Right kidney (tissue), 9 donors: ENCODE measurements at places on chromosomes 11 and 22.

DNA sequence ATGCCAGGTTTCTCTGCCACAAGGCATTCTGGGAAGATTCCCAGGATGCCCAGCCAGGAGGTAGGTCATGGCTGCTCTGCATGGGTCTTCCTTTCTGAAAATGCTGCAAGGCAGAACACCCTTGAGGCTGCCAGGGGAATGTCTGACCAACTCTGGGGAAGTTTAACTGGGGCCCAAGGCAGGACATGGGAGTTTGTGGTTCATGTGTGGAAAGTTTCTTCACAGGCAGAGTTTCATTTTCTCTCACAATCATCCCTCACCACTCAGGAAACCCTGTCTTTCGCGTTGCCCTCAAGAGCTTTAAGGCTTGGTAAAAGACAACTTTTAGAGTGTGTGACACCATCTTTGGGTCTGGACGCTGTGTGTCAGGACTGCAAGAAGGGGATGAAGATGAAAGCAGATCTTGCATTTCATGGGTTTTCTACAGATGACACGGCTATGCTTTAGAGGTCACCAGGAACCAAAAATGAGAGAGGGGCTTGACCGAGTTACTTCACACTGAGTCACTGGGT lies 133.5 kb downstream of the CD44 start:
- no peak for DNase-seq

GRCh38 chr22:41009222-41009948 lies 58.2 kb downstream of the RBX1 start:
- DNase-seq, result no peak

DNA sequence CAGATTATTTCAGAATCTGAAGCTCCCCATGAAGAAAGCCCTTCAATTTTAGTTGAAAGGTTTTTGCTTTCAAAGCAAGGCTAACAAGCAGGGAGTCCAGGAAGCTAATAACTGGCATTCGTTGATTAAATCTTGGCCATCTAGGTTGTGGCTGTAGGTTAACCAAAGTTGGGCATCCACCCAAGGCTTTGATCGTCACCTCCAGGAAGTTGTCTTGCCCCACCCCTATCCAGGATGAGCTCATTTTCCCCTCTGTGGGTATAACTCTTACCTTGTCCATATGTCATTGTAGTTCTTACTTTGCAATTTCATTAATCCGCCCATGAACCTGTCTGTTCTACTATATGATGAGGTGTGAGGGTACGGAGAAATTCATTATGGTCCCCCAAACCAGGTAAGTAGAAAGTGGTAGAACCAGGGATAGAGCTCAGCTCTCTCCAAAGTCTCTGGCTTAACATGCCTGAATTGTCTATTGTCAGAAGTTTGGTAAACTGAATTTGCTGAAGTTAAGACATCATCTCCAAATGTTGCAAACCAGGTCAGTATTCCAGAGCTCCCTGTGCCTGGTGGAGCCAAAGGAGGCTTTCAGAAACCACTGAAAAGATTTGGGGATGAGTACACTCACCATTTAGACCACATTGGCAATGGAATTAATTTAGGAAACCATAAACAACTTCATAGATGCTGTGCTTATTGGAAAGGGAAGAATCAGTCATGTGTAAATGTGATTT lies 97.1 kb downstream of the CD44 start:
- DNase-seq, result no peak

DNA sequence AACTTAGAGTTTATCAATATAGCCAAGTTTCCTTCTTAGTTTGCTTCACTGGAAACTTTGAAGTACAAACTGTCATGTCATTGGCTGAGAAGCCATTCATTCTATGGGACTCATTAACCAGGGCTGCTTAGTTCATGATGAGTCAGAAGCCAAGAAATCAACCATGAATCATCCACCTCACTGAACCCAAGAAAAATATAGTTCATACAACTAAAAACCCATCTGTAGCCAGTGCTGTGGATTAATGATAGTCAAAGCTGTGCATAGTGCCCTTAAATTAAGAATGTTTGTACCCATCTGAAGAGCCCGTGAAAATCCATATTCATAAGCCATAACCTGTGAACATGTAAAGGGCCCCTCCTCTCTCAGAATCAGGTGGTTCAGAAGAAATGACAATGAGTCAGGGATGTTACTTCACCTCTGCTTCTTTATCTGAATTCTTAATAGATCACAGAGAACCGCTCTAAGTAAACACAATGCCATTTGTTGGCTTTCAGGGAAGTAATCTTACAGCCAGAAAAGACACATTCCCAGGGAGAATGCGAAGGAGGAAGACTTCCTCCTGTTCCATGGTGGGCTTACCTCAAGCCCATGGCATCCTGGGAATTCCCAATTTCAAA lies 25.4 kb downstream of the MMP20 start:
- DNase-seq, result no peak

GRCh38 chr11:85822814-85823213 lies 11.9 kb upstream of the SYTL2 start:
- DNase-seq, result no peak

- no peak for DNase-seq
These were observed 76.9 kb downstream of the DKK3 start for GRCh38 chr11:11931461-11932055.

DNA sequence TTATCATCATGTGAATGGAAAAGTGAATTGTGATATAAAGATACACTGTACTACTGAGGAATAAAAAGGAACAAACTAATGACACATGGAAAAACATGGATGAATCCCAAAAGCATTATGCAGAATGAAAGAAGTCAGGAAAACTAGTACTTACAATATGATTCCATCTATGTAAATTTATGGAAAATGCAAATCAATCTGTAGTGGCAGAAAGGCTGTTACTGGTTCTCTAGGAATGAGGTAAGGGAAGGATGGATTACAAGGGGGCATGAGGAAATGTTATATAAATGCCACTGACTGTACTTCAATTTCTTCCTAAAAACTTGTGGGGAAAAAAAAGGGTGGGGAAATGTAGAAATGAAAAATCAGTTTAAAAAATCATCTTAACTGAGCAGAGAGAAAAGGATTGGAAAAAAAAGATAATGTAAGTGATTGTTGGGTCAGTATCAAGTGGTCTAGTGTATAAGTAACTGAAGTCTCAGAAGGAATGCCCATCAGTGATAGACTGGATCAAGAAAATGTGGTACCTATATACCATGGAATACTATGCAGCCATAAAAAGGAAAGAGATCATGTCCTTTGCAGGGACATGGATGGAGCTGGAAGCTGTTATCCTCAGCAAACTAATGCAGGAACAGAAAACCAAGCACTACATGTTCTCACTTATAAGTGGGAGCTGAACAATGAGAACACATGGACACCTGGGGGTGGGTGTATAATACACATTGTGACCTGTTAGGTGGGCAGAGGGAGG lies 48.8 kb downstream of the USP35 start:
- DNase-seq, result no peak

- DNase-seq, result no peak
These were observed 137.3 kb upstream of the TENM4 start for GRCh38 chr11:79578116-79578515.

- peak; percentile 79 for DNase-seq
These were observed 698 bp downstream of the PAK1 start for GRCh38 chr11:77472991-77473800.

DNA sequence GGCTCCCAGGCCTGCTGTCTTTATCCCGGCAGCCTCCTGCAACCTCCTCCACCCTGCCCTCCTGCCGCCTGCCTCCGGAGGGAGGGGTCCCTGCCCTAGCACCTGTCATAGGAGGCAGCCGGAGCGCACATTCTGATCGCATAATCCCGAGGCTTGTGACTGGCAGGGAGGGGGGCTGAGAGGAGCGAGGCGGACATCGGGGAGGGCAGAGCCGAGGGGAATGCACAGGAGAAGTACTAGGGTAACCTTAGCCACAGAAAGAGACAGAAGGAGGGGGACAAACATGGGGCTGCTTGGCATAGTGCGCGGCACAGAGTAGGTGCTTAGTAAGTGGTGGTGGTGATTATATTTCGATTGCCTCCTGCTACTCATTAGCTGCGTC lies 9.2 kb upstream of the ALX4 start:
- peak; percentile 42 for DNase-seq

DNA sequence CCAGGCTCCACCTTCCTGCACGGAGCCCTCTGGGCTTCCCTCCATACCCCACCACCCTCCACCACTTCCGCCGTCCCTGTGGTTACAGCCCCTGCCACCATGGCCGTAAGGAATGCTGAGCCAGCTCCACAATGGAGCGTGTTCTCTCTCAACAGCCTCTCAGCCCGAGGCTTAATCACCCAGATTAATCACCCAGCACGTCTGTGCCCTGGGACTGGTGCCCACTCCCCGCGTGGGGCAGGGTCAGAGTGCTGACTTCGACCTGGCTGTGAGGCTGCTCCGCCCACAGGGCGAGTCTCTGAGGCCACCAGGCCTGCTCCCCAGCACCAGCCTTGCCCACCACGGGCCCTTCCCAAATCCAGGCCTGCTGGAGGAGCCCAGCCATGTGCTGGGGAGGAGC lies 4.0 kb upstream of the TH start:
- no peak for DNase-seq

DNA sequence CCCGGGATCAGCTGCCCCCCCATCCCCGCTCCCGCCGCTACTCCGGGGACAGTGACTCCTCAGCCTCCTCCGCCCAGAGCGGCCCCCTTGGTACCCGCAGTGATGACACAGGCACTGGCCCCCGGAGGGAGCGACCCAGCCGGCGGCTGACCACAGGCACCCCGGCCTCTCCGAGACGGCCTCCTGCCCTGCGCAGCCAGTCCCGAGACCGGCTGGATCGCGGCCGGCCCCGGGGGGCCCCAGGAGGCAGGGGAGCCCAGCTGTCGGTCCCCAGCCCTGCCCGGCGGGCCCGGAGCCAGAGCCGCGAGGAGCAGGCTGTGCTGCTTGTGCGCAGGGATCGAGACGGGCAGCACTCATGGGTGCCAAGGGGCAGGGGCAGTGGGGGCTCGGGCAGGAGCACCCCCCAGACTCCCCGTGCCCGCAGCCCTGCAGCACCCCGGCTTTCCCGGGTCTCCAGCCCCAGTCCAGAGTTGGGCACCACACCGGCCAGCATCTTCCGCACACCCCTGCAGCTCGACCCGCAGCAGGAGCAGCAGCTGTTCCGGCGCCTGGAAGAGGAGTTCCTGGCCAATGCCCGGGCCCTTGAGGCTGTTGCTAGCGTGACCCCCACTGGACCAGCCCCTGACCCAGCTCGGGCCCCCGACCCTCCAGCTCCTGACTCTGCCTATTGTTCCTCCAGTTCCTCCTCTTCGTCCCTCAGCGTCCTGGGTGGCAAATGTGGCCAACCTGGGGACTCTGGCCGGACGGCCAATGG lies 3.9 kb downstream of the RASL10A start:
- DNase-seq, result no peak

- no peak for DNase-seq
These were observed 26.8 kb downstream of the PAK1 start for GRCh38 chr11:77446911-77447629.

GRCh38 chr11:96464700-96465307 lies 75.0 kb downstream of the JRKL start:
- peak; percentile 29 for DNase-seq
